ENCODE measurements at places on chromosomes 2 and 18. TPM values are rescaled to one million over a fixed set of nuclear protein-coding genes. Genes with fewer than 3 reads are reported as not detected.
A peak's percentile ranks its signal among the peaks of the same experiment; 100 is the strongest.

DNA sequence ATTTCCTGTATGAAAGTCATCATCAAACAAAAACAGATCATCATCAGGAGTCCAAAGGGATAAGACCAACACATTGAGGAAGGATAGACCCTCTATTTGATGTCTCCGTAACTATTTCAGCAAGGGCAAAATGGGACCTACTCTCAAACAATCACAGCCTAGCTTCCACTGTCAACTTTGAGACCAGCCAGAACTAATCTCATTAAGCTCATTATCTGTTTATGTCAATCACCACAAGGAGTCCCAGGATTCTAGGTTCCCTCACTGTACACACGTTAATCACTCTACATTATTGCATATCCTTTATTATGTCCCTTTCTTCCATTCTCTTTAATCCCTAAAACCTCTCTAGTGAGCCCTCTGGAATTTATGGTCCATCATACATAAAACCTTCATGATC is 370.3 kb upstream of the LINC00305 start:
- no peaks in the 10 kb centered on the region for H3K4me1 ChIP-seq
- no peaks in the 10 kb centered on the region for H3K36me3 ChIP-seq
- DNase-seq = no peak

DNA sequence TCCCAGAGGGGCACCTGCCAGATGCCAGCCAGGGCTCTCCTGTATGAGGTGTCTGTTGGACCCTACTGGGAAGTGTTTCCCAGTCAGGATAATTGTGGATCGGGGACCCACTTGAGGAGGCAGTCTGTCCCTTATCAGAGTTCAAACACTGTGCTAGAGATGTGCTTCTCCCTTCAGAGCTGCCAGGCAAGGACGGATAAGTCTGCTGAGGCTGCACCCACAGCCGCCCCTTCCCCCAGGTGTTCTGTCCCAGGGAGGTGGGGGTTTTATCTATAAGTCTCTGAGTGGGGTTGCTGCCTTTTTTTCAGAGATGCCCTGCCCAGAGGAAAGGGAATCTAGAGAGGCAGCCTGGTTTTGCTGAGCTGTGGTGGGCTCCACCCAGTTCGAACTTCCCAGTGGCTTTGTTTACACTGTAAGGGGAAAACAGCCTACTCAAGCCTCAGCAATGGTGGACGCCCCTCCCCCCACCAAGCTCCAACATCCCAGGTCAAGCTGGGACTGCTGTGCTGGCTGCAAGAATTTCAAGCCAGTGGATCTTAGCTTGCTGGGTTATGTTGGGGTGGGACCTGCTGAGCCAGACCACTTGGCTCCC is 324.0 kb upstream of the SETBP1 start:
- DNase-seq = no peak
- no peaks in the 10 kb centered on the region for H3K36me3 ChIP-seq
- H3K27ac ChIP-seq = no peak overlapping the region
- no peak overlapping the region for H3K4me3 ChIP-seq
- H3K4me1 ChIP-seq = no peaks in the 10 kb centered on the region
- no peaks in the 10 kb centered on the region for H3K27me3 ChIP-seq

DNA sequence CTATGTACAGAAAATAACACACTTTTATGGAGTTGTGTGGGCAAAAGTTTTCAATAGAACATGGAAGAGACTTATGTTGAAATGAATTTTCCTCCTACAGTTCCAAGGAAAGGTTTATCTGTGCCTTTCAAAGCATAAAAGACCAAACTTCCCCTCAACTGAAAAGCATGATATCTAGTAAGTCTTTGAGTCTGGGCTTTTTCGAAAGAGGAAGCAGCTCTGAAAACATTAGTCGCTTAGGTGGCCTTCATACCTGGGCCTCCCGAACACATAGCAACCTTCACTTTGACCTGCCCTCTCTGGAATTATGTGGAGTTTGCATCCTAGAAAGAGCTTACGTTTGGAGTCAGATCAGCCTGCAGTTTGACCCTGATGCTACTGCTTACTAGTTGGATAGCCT is 4.8 kb upstream of the CAPN14 start:
- H3K27me3 ChIP-seq = peaks cover 35% of the 10 kb centered on the region
- H3K27ac ChIP-seq = no peak overlapping the region
- no peak overlapping the region for H3K4me3 ChIP-seq
- no peaks in the 10 kb centered on the region for H3K36me3 ChIP-seq
- no peaks in the 10 kb centered on the region for H3K4me1 ChIP-seq

DNA sequence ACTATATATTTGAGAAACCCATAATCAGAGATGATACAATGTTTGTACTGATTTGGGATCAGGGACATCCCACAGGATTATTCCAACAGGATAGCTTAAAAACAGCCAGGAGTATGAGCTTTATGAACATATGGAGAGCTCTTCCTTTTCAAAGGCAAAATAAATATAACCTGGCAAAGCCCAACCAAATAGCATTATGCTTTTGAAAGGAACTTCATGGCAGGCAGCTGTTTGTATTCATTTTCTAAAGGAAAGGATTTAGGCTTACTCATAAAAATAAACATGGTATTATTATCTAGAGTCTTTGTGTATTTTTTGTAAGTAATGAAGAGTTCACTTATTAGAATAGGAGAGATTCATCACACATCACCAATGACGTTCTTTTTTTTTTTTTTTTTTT is 44.4 kb downstream of the CCDC195 start:
- H3K4me3 ChIP-seq = no peak overlapping the region
- no peaks in the 10 kb centered on the region for H3K36me3 ChIP-seq
- no peak for DNase-seq
- H3K27me3 ChIP-seq = no peaks in the 10 kb centered on the region
- H3K27ac ChIP-seq = no peak overlapping the region

DNA sequence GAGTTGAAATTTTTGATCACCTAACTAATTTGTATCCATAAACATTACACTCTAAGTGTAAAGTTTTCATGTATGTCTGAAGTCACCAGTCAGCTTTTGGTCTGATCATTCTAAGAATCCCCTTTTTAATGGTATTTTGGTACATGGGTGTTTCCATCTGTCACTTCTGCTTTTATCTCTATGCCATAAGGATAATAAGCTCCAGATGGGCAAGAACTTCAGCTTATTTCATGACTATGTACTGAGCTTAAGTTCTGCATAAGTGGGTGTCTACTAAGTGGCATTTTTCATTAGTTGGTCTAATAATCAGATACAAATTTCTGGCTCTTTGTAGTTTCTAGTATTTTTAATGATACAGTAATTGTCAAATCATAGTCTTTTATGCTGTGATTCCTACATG is 20.4 kb downstream of the UBXN4 start:
- no peak overlapping the region for H3K4me3 ChIP-seq
- H3K27ac ChIP-seq = no peak overlapping the region
- H3K27me3 ChIP-seq = no peaks in the 10 kb centered on the region
- H3K36me3 ChIP-seq = peaks cover 77% of the 10 kb centered on the region
- DNase-seq = no peak

DNA sequence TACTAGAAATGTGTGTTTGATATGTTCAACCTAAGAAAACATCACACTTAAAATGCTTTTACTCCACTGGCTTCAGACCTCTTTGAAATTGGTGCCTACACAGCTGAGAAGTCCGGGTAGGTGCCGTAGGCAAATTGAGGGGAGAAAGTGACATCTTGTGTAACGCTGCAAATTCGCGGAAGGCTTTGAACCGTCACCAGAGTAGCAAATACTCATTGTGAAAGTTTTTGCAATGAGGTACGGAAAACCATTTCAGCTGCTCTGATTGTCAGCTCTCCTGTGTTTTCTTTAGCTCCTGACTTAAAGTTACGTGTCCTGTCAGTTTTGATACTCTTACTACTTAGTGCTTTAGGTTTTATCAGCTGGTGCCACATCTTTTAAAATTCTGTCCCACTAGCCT is 224.5 kb downstream of the FAM210A start:
- peaks cover 6% of the 10 kb centered on the region for H3K27me3 ChIP-seq
- peaks cover 4% of the 10 kb centered on the region for H3K4me1 ChIP-seq
- no peak for DNase-seq
- H3K4me3 ChIP-seq = no peak overlapping the region
- H3K36me3 ChIP-seq = no peaks in the 10 kb centered on the region
- H3K27ac ChIP-seq = no peak overlapping the region

GRCh38 chr18:50410894-50411293 is 36.0 kb downstream of the SKA1 start:
- peak; percentile 72 for DNase-seq
- H3K27me3 ChIP-seq = peaks cover 39% of the 10 kb centered on the region
- no peak overlapping the region for H3K4me3 ChIP-seq
- H3K4me1 ChIP-seq = no peaks in the 10 kb centered on the region

DNA sequence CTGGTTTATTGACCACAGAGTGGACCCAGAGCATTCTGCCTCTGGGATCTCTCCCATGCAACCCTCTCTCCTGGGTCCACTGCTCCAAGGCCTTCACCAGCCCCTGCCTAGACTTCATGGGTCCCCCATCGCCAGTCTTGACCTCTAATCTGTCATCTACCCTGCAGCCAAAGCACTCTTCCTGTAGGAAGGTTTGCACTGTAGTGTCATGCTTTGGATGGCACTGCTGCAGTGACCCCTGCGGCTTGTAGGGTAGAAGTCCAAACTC is 41.7 kb downstream of the MYO7B start:
- H3K4me3 ChIP-seq = no peak overlapping the region
- H3K36me3 ChIP-seq = no peaks in the 10 kb centered on the region
- H3K4me1 ChIP-seq = peaks cover 15% of the 10 kb centered on the region
- no peak overlapping the region for H3K27ac ChIP-seq
- no peak for DNase-seq
- H3K27me3 ChIP-seq = no peaks in the 10 kb centered on the region

The PID1 gene
- 4.9 TPM for total RNA-seq

The CDKL4 gene
- not detected for total RNA-seq

The NGEF gene
- total RNA-seq = not detected
